ENCODE measurements at places on chromosomes 1 and 21.

DNA sequence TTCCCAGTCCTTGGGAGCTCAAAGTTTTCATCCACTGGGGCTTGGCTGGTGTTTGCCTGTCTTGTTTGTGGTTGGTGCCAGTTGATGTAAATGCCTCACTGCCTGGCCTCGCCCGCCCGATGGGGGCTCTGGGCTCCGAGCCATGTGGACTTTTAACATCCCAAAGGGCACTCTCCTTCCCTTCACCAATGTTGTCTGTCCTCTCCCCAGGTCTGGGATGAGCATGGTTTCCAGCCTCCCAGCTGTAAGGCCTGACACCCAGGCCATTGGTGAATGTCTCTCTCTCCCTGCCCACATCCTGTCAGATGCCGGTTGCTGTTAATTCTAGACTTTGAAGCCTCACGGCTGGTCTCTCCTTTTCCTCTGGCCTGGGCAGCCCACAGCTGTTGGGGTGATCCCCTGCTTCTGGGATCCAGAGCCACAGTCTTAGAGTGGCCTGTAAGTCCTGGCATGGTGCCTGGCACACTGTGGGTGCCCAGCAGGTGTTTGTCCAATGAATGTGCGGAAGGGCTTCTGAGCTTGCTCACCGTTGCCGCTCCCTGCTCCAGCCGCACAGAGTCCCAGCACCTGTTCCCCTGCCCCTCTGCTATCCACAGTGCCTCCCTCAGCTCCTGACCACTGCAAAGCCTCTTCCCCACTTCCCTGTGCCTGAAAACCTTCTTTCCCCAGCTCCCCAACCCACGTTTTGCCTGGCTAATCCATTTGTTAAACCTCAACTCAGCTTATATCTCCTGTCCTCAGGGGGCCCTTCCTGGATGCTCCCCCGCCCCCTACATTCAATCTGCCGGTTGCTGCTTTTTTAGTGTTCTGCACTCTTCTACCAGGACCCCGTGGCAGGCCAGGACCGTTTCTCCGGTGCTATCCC is 3.3 kb upstream of the C1orf174 start:
- DNase-seq: no peak

DNA sequence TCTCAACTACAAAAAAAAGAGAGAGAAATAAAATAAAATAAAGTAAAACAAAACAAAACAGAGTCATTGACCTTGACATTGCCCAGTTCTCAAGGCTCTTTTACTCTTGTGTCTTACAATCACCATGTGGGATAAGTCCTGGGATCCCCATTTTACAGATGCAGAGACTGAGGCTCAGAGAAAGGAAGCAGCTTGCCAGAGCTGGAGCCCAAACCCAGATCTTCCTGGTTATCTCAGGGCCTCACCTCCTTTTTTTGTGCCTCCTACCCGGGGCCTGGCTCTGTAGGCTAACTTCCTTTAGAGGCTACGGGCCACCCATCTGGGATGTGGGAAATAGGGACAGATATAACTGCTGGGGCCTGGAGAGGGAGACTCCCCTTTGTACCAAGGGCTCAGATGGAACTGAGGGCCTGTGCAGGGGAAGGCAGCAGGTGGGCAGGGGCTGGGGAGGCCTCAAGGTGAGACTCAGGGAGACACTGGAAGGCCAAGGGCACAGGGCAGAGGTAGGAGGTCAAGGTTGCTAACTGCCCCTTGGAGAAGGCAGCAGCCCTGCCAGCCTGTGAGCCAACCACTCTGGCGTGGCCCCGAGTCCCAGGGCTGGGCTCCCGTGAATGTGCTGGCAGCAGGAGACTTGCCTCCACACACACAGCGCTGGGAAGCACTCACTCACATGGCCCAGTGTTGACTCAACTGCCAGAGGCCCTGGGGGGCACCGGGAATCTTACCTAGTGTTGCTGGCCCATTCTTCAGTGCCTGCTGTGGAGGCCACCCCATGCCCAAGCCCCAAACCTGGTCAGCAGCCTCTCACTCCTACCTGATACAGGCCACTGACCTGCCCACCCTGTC is 6.5 kb upstream of the ECE1 start:
- no peak for DNase-seq

DNA sequence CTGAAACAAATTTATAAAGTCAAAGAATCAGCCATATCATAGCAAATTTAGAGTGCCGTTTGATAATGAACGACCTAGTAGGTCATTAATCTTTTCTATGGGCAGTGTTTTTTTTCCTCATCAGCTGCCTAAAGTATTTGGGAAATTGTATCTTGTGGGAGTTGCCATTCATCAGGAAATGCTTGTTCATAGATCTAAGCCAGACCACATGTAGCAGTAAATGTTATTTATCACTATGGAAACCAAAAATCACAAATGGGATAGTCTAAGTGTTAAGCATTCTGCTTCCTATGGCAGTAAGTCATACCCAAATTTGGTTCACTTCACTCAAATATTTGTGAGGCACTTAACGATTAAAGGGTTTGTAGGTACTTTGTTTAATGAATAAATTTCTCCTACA is 52.9 kb downstream of the LRRC8D start:
- peak; percentile 59 for DNase-seq

DNA sequence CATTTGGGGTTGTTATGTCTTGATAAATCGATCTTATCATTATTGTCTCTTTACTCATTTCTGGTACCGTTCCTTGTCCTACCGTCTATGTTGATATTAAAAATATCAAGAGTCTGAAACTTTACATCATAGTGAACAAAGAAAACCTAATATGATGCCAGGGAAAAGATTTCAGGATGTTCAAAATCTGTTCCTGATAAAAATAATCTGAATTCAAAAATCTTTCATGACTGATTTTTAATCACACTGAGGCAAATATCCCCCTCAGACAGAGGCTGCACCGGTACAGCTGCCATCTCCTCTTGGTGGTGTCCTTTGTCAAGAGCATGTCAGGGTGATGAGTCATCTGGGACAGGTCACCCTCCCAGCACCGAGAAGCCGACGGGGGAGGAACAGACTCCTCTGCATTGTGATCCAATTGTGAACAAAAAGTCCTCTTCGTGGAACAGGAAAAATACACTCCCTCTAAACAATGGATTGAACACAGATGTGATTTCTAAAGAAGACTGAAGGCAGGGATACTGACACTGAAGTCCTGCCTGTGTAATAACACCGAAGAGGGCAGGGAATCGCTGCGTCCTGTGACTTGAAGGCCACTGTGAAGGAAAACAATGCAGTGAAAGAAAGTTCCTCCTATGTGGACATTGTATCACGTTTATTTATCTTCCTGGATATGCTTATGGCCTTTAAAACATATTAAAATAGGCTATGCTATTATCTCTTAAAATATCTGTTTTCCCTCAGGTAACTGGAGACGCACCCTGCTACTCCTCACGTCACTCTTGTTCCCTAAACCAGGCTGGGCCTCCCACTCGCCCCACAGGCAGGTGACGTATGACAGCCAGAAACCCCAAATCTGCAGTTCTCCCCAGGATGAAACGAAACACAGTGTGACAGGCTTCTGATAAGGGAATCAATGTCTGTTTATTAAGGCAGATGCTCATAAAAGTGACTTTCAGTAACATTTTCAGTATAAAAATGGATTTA is 4.3 kb upstream of the SPATC1L start:
- DNase-seq: peak; percentile 61

GRCh38 chr1:33661811-33662454 is 189.5 kb downstream of the ZSCAN20 start:
- DNase-seq: no peak

DNA sequence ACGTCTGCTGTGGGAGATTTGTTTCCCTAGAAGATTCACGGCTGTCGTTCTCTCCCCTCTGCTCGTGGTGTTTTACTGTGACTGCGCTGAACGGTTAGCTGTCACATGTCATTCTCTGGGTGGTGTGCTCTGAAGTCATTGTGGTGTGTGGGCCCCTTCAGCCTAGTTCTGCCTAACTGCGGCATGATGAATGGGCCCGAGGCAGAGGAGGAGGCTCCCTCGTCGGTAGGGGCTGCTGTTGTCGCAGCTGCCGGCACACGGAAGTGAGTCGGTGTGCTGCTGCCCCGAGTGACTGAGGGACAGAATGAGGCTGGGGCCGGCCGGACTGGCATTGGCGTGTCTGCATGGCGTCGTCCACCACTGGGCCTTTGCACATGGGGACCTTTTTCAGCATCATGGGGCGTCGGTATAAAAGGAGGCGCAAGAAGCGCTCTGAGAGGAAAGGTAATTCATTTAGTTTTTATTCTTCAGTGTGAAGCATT is 77.9 kb downstream of the ADARB1 start:
- DNase-seq: no peak

DNA sequence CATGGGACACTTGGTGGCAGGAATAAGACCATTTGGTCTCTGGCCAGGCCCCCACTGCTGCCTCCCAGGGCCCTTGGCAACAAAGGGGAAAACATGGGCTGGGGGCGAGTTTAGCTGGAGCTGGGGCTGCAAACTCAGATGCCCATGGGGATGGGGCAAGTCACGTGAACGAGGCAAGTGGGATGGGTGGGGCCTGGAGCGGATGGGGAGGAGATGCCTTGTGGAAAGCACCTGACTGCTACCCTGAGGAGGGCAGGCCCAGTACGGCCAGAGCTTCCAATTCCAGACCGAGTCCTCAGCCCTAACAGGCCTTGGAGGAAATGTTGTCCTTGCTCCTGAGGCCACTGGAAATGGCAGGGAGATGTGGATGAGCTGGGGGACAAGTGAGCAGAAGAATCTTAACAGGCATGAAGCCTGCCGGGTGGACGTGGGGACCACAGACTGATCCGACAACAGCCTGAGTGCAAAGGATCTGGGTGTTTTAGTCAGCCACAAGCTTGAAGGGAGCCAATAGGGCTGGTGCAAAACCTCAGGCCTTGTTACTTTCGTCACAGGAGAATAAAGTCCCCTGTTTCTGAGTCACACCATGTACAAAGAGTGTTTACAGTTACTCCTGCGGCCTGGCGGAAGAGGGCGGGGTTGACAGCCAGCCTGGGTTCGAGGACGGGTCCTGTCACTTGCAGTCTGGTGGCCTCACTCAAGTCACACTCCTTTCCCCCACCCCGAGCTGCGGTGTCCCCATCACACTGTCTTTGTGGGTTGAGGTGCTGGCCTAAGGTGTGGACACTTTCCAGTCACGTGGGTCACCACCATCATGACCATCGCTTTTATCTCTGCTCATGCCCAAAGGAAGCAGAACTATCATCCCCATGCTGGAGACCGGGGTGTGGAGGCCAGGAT is 19.1 kb downstream of the RUNX3 start:
- peak; percentile 51 for DNase-seq

GRCh38 chr1:55860798-55861519 is 645.8 kb upstream of the USP24 start:
- DNase-seq: no peak

GRCh38 chr1:20903437-20903836 is 116.3 kb upstream of the HP1BP3 start:
- no peak for DNase-seq

GRCh38 chr1:11944358-11944931 is 9.9 kb downstream of the PLOD1 start:
- DNase-seq: no peak

All from AG20443 (cell line).